ENCODE measurements at places on chromosomes 2 and 18. TPM values are rescaled to one million over a fixed set of nuclear protein-coding genes. Genes with fewer than 3 reads are reported as not detected.

DNA sequence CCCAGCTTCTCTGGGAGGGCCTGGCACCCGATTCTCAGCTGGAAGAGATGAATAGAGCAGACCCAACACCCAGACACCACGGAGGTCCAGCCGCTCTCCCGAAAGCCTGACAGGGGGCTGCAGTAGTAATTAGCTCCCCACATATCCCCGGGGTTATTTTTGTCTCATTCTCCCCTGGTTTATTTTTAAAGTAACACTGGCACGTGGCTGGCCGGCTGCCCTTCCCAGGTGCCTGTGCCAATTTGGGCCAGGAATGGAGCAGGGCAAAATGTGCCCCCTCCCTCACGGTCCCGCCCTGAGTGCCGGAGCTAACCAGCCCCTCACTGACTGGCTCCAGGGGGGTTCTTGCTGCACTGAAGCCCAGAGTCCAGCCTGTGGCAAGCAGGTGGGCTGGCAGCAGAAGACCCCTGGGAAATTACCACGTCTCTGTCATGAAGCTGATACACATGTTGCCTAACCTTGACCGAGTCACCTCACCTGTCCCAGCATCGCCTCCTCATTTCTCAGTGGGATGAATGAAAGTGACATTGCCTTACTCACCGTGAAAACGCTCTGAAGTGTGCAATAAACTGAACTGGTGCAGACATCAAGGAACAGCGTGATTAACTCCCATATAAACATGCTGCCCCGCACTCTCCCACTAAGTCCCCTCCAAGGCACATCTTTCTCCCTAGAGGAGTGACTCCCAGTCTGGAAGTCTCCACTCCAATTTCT is 18.4 kb downstream of the KCNK3 start:
- no peak for DNase-seq

DNA sequence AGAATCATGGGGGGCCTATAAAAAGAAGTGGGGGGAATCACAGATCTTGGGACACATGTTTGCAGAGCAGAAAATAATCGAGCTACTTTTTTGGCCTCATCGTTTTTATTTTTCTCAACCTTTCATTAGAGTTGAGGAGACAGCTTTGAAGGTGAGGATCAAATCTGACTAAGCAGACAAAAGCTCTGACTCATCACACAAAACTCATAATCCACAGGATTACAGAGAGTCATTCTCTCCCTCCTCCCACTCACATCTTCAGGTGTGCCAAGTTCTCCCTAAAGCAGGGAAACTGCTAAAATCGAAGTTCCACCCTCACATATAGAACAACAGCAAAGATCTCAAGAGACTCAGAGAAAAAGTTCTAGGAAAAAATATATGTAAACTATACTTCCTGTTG is 15.6 kb downstream of the BAZ2B start:
- DNase-seq, result no peak

DNA sequence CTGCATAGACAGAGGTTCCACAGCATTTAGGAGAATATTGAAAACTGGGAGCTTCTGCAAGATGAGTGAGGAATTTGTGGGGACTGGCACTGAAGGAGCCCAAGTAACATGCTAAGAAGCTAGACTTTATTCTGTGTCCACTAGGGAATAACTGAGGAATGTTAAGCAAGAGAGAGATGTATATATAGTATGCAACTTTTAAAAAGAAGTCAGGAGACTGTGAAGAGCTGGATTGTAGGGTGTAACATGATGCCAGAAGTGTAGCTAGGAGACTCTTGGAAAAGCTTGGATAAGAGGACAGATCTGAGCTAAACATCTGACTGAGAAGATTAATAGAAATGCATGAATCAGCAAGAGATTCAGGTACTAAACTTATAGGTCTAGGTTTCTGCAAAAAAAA is 270.6 kb upstream of the MMADHC start:
- no peak for DNase-seq

DNA sequence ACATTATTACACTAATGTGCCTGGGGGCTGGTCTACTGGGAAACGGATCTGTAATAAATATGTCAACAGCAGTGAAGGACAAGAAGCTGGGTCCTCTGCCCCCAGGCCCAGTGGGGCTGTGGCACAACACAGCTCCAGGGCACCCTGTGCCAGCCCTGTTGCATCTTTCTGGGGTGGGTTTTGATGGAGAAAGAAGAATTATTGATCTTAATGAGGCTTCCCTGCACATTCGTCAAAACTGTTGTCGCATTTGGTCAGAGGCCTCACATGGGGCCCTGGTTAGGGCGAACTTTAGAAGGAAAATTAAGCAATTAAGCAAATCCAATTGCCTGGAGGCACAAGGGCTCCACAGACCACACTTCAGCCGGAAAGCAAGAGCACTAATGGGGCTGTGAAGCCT is 30.0 kb upstream of the TWIST2 start:
- DNase-seq, result no peak

- no peak for DNase-seq
Observed at GRCh38 chr2:75074708-75075107, 116.3 kb downstream of the POLE4 start.

DNA sequence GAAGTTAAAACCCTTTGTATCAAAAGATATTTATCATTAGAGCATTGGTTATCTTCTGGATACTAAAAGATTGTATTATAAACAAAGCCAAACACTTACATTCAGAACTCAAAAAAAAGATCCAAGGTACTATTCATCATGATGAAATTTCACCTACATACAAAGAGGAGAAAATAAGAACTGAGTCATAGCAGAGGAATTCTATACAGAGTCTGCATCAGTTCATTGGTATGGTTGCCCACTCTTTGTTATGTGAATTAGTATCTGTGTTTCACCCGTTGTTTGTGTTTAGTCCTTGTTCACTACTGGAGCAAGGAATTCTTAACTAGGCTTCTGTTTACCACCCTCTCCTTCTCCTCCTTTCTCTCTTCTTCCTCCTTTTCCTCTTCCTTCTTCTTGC is 157.9 kb downstream of the LNPK start:
- DNase-seq, result no peak

Gene PAX3
- total RNA-seq, result not detected

Gene ZNF396
- total RNA-seq, result 0.74 TPM

Gene ADGRF3
- 0.75 TPM for total RNA-seq

All from H1 (cell line).